ENCODE measurements at places on chromosomes 3 and 15.

DNA sequence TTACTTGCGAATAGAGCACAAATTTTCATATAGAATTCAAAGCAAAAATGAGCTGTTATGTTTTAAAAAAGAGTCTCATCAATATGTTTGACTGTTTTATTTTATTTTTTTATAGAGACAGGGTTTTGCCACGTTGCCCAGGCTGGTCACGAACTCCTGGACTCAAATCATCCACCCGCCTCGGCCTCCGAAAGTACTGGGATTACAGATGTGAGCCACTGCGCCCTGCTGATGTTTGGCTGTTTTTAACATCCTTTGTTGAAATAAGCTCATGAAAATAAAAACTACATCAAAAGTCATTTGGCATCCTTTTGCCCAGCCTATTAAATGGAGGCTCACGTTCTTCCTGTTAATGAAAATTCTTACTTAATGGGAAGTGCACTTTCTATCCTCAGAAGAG lies 154.7 kb downstream of the ATP10A start:
- DNase-seq = no peak

- no peak for DNase-seq
Observed at GRCh38 chr15:35622641-35623340, 76.8 kb upstream of the DPH6 start.

GRCh38 chr3:11085093-11085840 lies 69.0 kb upstream of the HRH1 start:
- DNase-seq = no peak

DNA sequence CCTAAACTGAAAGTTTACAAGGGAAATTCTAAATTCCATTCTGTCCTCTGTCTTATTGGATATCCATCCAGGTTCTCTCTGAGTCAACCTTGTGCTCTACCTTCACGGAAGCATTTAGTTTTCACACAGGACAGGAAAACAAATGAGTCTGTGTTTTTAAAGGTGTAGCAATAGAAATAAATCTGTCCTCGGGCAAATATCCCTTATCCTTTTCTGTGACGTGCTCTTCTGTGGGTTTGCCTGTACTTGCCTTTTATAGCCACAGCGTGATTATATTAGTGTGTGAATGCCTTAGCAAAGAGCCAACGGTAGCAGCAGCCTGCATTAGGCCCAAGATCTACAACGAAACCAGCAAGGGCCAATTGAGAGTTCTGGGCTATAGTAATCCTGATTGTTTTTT lies 127.2 kb upstream of the PLSCR5 start:
- no peak for DNase-seq

DNA sequence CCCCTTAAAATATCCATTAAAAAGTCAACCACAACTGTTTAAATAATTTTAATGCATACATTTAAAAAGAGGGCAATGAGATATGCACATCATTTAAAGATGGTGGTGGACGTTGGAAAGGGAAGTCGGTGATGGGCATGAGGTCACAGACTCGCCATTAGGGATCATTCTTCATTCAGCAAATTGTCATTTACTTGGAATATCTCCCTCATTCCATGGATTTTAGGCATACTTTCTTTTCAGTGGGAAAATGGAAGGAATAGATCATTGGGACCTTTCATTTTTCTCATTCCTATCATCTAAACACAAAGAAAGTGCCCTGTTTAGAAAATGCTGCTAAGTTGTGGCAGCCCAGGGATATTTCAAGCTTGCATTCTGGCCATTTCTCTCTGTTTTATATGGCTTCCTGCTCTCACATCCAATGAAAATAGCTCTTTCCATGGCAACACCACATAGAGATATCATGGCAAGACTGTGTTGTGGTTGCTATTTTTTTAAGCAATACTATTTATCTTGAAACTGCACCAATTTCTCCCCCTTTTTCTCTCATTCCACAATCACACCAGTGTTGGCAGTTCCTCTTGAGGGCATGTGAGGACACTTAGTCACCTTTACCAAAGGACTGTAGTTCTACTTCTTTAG lies 40.7 kb upstream of the LMCD1 start:
- no peak for DNase-seq

- peak; percentile 74 for DNase-seq
Observed at GRCh38 chr3:196639483-196640296, at the start of gene NRROS. Gene NRROS, plus strand, starts transcription at chr3:196639694. Its CDS starts 14,846 bp downstream, at chr3:196654540.

DNA sequence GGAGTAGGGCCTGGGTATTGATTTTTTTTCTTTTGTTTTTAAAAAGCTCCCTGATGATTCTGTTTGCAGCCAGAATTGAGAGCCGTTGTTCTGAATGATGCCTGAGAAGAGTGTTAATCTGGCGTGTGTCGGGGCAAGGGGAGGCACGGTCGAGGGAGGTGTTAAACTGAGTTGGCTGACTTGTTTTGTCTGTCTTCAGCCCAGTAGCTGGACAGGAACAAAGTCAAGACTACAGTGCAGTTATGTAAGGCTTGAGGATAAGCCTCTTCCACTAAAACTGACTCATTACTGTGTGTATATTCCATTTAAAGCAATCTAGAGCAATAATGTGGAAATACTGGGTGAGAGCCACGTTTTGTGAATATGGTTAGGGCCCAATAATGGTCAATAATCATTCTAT lies 119.0 kb upstream of the DLG1 start:
- no peak for DNase-seq

- peak; percentile 12 for DNase-seq
Observed at GRCh38 chr3:123246866-123247265, 45.1 kb downstream of the SEC22A start.

DNA sequence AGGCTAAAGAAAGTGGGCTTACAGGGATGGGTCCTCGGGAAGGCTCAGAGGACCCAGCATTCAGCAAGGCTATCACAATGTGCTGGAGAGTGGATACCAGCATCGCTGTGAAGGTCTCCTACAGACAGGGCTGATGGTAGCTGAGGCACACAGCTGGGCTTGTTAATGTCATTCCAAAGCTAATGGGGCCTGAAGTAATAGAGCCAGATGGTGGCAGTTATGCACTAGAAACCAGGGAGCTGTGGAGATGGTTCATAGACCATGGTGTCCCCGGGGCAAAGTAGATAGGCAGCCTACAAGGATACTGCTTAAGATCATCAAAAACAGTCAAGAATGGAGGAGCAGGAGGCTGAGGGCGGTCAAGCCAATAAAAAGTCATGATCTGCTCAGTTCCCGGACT lies 24.8 kb upstream of the BOC start:
- no peak for DNase-seq

DNA sequence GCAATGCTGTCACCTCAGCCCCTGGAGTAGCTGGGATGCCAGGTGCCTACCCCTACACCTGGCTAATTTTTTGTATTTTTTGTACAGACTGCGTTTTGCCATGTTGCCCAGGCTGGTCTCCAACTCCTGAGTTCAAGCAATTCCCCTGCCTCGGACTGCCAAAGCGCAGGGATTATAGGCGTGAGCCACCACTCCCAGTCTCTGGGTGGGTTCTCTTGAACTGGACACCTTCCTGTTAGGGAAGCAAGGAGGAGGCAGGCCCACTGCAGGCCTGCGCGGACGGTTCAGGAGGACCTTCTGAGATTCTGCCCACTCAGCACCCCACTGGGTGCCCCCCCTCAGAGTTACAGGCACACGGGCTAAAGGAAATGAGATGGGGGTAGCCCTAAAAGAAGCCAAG lies 73.8 kb upstream of the HERC1 start:
- no peak for DNase-seq

GRCh38 chr3:155442072-155442471 lies 148.6 kb upstream of the STRIT1 start:
- no peak for DNase-seq

DNA sequence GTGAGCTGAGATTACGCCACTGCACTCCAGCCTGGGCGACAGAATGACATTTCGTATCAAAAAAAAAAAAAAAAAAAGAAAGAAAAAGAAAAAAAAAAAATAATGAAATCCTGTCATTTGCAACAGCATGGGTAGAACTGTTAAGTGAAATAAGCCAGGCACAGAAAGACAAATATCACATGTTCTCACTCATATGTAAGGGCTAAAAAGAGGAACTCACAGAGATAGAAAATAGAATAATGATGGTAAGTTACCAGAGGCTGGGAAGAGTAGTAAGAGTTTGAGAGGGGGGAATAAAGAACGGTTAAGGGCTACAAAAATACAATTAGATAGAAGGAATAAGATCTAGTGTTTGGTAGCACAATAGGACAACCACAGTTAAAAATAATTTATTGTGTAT lies 19.7 kb downstream of the DENND6A start:
- no peak for DNase-seq

- DNase-seq = peak; percentile 84
Observed at GRCh38 chr15:22980189-22981050, at the start of gene CYFIP1. Gene CYFIP1, minus strand, starts transcription at chr15:22980368. Its CDS starts 33,083 bp downstream, at chr15:22947285.

DNA sequence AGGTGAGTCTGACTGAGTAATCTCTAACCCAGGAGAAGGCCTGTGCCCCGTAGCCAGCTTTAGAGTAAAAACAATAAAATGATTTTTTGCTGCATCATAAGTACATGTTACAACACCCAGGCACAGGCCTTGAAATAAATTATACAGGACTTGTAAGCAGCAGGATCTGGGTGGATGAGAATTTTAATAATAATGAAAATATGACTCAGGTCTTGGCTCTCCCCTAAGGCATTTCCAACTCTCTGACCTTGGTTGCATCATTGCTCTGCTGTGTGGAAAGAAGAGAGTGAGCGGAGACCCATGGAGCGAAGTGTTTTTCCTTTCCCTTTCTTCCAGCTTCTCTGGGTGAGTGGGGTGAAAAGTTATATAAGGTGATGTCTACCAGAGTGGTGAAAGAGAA lies 44.6 kb downstream of the EOMES start:
- DNase-seq = no peak

GRCh38 chr3:110774496-110775265 lies 296.9 kb upstream of the NECTIN3 start:
- no peak for DNase-seq

GRCh38 chr15:99614749-99615288 lies 49.0 kb downstream of the MEF2A start:
- no peak for DNase-seq

DNA sequence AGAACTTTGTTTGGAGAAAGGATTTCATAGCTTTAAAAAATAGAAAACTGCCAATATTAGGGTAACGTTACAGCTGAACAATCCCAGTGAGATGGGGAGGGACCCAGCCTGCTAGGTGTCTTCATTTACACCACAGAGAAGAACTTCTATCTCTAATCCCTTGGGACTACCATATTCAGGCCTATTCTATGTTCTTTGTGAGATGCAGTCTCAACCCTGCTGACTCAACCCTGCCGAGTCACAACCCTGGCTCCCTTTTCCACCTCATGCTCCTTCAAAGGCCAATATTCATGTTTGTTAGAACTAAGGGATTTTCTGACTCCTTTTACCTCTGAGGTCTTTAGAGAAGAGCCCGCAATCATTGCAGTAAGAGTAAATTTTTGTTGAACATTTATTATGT lies 350.5 kb downstream of the EPHB1 start:
- no peak for DNase-seq

- DNase-seq = peak; percentile 82
Observed at GRCh38 chr15:28094732-28095521, 4.2 kb downstream of the OCA2 start.

DNA sequence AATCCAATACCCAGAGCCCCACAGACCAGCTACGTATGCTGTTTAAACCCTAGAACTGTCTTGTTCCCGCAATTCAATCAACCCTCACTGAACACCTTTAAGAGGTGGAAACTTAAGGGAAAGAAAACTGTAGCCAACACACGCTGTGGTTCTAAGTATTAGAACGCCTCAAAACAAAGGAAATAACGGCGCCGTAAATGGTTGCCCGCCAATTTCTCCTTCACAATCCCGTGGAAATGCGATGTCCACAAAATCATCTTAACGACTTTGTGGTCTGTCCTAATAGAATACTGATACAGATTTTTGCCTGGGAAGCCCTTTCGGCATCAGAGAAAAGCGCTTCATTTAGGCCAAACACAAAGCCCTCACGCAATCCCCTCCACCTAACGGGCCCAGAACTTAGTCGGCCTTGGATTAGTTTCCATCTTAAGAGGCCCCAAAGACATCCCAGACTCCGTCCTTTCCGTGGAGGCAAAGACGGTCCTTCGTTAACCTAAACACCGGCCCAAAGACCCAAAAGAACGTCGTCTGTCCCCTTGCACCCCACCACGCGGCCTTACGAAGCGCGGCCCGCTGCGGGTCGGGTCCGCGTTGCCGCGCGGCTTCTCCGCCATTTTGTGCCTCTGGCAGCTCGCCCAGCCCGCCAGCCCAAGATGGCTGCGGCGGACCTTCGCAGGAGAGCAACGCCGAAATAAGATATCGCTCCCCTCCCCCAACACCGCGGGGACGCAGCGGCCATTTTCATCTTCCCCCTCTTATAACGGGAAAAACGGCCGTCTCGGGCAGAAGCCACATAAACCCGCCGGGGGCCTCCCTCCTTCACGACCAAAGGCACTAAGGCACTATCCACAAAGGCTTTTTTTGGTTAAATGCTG lies 763 bp downstream of the TRA2B start:
- DNase-seq = peak; percentile 98

GRCh38 chr3:97983933-97984491 lies 11.8 kb upstream of the RIOX2 start:
- DNase-seq = no peak

DNA sequence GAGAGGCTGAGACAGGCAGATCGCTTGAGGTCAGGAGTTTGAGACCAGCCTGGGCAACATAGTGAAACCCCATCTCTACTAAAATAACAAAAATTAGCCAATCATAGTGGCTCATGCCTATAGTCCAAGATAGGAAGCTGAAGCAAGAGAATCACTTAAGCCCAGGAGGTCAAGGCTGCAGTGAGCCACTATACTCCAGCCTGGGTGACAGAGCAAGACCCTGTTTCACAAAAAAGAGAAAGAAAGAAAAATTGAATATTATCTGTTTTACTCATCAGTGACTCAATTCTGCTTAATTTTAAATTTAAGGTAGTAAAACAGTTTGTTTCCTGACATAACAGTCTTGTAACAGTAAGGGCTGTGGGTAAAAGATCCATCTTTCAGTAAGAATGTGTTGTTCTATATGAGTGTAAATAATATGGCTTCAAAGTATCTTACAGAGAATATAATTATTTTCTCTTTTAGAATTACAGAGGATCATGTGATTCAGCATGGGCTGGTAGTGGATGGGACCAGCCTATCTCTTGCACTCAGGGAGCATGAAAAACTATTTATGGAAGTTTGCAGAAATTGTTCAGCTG lies 85.8 kb downstream of the ATP11B start:
- no peak for DNase-seq

DNA sequence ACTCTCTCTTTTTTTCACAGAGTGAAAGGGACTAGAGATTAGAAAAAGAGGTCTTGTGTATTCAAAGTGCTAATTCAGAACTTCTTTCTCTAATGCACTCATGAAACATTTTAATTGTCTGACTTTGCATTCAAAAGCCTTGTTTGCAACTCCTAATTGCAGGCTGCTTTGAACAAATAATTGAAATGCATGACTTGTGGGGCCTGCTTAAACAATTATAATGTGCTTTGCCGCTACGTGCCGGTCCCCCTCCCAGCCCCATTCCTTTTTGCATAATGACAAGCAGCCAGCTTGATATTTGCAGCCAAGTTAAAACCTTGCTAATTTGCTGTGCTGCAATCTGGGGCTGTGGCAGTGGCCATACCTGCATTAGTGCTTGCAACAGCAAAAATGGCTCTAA lies 114.5 kb downstream of the FOXB1 start:
- no peak for DNase-seq

GRCh38 chr3:56711344-56711743 lies 28.3 kb upstream of the TASOR start:
- DNase-seq = no peak

- no peak for DNase-seq
Observed at GRCh38 chr3:133479895-133480669, 80.2 kb downstream of the BFSP2 start.
